T-helper 17 cell (primary cell): ENCODE measurements at places on chromosomes 12 and 14. TPM values are rescaled to one million over a fixed set of nuclear protein-coding genes. Genes with fewer than 3 reads are reported as not detected.

DNA sequence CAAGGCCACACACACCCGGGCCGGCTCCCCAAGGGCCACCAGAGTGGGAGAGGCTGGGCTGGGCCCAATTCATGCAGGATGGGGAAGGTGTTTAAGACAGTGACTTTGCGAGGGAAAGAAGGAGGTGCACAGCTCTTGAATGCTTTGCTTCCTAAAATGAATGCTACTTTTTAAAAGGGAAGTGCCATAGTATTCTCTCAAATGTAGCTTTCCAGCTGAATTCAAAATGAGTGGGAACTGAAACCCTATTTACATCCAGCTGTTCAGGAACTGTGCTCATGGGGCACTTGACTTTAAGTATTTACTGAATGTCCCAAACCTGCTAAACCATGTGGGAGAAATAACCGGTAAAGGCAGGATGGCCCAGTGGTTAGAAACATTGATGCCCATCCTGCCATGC is 7.6 kb downstream of the ITPK1 start:
- H3K27me3 ChIP-seq, result no peaks in the 10 kb centered on the region
- peaks cover 27% of the 10 kb centered on the region for H3K4me1 ChIP-seq
- DNase-seq, result no peak
- H3K36me3 ChIP-seq, result no peaks in the 10 kb centered on the region

DNA sequence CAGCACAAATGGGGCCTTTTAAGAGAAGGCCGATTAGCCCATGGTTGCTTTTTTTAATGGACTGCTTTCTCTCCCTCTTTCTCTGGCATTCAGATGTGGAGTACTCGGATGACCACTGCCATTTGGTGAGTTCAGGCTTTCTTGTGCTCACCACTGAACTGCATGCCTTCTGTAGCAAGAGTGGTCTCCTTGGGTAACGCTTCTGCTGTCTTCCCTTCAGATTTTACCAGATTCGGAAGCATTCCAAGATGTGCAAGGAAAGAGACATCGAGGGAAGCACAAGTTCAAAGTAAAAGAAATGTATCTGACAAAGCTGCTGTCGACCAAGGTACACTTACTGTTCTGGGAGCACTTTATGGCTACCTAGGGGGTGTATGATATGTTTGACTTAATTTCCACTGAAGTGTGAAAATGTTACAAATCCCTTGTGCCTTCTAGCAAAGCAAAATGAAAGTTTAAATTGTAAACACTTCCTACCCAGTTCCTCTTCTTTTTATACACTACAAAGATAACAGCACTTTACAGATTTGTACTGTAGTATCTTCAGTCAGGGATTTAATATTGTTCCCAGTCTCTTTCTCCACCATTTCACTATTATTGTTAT is 148.8 kb downstream of the PLXNC1 start:
- no peak overlapping the region for H3K4me3 ChIP-seq
- H3K27me3 ChIP-seq, result no peaks in the 10 kb centered on the region
- peaks cover 31% of the 10 kb centered on the region for H3K36me3 ChIP-seq
- no peak overlapping the region for H3K27ac ChIP-seq
- H3K4me1 ChIP-seq, result peaks cover 6% of the 10 kb centered on the region

DNA sequence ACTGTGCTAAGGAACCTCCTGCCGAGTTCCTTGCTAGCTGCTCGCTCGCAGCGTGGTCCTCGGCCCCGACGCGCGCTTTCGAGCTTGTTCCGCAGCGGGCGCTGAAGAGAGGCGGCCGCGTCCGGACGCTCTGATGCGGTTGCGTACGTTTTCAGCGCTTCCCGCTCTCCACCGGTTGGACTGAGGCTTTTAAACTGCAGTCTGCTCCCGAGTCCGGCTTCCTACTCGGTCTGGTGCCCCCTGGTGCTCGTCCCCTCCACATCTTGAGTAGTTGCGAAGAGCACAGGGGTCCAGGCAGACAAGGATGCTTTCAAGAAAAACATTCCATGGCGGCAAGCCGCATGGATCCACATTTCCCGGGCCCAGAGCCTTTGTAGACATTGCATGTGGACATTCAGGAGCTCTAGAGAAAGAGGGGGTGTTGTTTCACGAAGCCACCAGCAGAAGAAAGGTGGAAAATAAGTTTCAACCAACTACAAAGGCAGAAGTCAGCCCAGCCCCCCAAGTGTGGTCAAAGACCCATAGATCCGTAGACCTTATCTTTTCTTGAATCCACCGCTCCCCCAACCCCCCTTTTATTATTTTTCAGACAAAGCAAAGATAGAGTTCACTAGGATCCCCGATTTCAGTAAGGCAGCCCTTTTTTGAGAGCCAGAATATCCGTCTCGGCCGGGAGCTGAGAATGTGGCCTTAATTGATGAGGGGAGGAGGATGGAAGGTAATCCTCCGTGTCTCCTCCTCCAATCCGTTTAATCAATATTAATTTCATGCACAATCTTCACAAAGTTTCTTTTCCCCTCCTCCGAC is 984 bp upstream of the WNK1 start:
- H3K27ac ChIP-seq, result no peak overlapping the region
- no peak overlapping the region for H3K4me3 ChIP-seq
- no peaks in the 10 kb centered on the region for H3K36me3 ChIP-seq
- H3K27me3 ChIP-seq, result no peaks in the 10 kb centered on the region

- H3K27me3 ChIP-seq, result peaks cover 43% of the 10 kb centered on the region
- H3K36me3 ChIP-seq, result no peaks in the 10 kb centered on the region
- H3K27ac ChIP-seq, result no peak overlapping the region
These were observed 92.8 kb downstream of the SCN8A start for GRCh38 chr12:51683763-51684357.

GRCh38 chr14:32561520-32561919 is 232.4 kb downstream of the AKAP6 start:
- DNase-seq, result no peak
- H3K4me1 ChIP-seq, result peaks cover 21% of the 10 kb centered on the region
- H3K36me3 ChIP-seq, result no peaks in the 10 kb centered on the region
- no peaks in the 10 kb centered on the region for H3K27me3 ChIP-seq

- no peaks in the 10 kb centered on the region for H3K36me3 ChIP-seq
- no peak for DNase-seq
- H3K27ac ChIP-seq, result no peak overlapping the region
- no peaks in the 10 kb centered on the region for H3K4me1 ChIP-seq
- no peak overlapping the region for H3K4me3 ChIP-seq
These were observed 122.2 kb upstream of the RTL1 start for GRCh38 chr14:101025696-101026095.

DNA sequence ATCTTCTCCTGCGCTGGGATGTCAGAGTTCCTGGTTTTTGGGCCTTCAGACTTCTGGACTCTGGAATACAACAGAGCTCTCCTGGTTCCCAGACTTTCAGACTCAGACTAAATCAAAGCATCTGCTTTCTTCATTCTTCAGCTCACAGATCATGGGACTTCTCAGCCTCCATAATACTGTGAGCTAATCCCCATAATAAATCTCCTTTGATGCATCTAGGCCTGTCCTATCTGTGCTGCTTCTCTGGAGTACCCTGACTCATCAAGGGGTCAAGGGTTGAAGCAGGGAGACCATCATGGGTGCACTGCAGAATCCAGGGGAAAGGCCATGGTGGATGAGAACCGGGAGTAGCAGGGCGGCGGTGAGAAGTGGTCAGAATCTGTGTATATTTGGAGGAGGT is 1094.1 kb upstream of the TMEM132C start:
- no peak overlapping the region for H3K27ac ChIP-seq
- H3K4me3 ChIP-seq, result no peak overlapping the region
- no peak for DNase-seq
- H3K4me1 ChIP-seq, result no peaks in the 10 kb centered on the region

GRCh38 chr12:93789767-93790166 is 112.6 kb downstream of the CRADD start:
- peaks cover 24% of the 10 kb centered on the region for H3K4me1 ChIP-seq
- H3K36me3 ChIP-seq, result no peaks in the 10 kb centered on the region
- no peak for DNase-seq
- H3K27ac ChIP-seq, result peak overlapping the region; percentile 74
- H3K27me3 ChIP-seq, result no peaks in the 10 kb centered on the region

GRCh38 chr14:88005978-88006851 is 1.3 kb downstream of the GPR65 start:
- DNase-seq, result peak; percentile 41
- peak overlapping the region; percentile 98 for H3K27ac ChIP-seq
- peaks cover 53% of the 10 kb centered on the region for H3K4me1 ChIP-seq
- H3K27me3 ChIP-seq, result no peaks in the 10 kb centered on the region

GRCh38 chr12:89731089-89731488 is 22.5 kb upstream of the ATP2B1 start:
- H3K27ac ChIP-seq, result no peak overlapping the region
- H3K4me1 ChIP-seq, result peaks cover 12% of the 10 kb centered on the region
- H3K36me3 ChIP-seq, result peaks cover 2% of the 10 kb centered on the region

DNA sequence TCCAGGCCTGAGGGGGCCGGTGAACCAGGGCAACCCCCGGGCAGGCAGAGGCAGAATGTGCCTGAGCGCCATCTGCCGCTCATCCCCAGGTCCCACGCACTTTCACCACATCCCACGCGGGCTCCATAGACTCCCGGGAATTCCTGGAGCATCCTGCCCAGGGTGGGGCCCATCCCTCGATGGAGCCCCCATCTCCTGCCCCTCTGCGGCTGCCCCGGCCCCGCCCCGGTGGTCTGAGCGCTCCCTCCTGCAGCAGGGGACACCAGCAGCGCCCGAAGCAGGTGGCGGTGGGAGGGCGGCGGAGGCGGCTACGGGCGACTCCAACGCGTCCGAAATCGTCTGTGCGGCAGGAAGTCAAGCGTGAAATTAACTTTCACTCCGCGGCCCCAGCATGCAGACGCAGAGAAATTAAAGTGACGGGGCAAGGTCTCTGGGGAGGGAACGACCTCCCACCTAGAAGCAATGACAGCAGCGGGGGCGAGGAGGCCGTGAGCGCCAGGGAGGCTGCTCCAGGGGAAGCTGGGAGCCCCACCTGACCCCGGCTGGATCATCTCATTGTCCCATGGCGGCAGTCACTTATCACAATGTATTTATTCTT is 122.2 kb downstream of the NCOR2 start:
- no peaks in the 10 kb centered on the region for H3K27me3 ChIP-seq
- peaks cover 23% of the 10 kb centered on the region for H3K4me1 ChIP-seq
- H3K36me3 ChIP-seq, result peaks cover 9% of the 10 kb centered on the region
- DNase-seq, result no peak
- H3K27ac ChIP-seq, result no peak overlapping the region
- H3K4me3 ChIP-seq, result no peak overlapping the region

DNA sequence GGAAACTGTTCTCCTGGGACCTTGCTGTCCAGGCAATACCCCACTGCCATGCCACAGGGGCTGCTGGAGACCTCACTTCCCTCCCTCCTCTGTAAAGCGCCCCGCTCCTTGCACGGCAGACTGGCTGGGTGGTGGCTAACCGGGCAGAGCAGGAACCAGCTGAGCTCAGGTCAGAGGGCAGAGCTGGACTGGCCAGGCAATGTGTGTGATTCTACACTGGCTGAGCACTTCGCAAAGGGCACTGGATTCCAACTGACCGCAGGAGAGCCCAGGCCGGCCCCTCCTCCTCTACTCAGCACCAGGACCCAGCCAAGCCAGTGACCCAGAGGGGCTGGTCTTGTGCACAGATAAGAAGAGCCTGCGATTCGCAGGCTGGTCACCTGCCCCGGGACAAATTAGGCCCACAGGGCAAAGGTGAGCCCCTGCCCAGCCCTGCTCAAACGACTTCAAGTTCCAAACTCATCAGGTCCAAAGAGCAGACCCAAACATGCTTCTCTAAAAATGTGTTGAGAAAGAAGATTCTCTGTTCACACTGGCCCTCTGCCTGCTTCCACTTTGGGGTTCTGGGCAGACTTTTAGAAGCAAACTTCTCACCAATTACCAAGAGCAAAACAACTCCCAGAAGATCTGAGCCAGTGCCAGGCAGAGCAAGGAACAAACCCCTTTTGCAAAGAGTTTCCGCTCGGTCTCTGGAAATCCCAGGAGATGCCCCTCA is 54.9 kb upstream of the DIO3 start:
- H3K4me1 ChIP-seq, result peaks cover 3% of the 10 kb centered on the region
- no peak overlapping the region for H3K4me3 ChIP-seq
- peaks cover 11% of the 10 kb centered on the region for H3K27me3 ChIP-seq
- peak; percentile 5 for DNase-seq
- H3K36me3 ChIP-seq, result peaks cover 3% of the 10 kb centered on the region

HRK gene
- total RNA-seq, result 0.30 TPM

TMEM63C gene
- total RNA-seq, result 1.1 TPM
